NCI-H69 (cell line): ENCODE measurements at places on chromosomes 12 and 14.

DNA sequence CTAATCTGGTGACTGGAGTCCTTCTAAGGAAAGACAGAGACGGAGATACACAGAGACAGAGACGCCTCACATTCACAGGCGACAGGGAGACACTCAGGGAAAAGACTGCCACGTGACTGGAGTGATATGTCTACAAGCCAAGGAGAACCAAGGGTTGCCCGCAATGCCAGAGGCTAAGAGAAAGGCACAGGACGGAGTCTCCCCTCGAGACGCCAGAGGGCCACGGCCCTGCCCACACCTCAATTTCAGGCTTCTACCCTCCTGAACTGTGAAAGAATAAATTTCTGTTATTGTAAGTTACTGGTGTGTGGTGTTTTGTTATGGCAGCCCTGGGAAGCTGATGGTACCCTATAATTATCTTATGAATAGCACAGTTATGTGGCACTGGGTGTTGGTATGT, 11.6 kb upstream of the RAN start:
- peak; percentile 81 for DNase-seq

- DNase-seq, result no peak
Measured at GRCh38 chr14:39641224-39641623, 209.0 kb upstream of the FBXO33 start.

GRCh38 chr12:90548595-90548994, 406.4 kb downstream of the CCER1 start:
- DNase-seq, result no peak

- DNase-seq, result no peak
Measured at GRCh38 chr12:89731089-89731488, 22.5 kb upstream of the ATP2B1 start.

- no peak for DNase-seq
Measured at GRCh38 chr12:47249082-47249481, 169.3 kb upstream of the AMIGO2 start.
